ENCODE measurements at places on chromosomes 7 and 10.
A peak's percentile ranks its signal among the peaks of the same experiment; 100 is the strongest.

DNA sequence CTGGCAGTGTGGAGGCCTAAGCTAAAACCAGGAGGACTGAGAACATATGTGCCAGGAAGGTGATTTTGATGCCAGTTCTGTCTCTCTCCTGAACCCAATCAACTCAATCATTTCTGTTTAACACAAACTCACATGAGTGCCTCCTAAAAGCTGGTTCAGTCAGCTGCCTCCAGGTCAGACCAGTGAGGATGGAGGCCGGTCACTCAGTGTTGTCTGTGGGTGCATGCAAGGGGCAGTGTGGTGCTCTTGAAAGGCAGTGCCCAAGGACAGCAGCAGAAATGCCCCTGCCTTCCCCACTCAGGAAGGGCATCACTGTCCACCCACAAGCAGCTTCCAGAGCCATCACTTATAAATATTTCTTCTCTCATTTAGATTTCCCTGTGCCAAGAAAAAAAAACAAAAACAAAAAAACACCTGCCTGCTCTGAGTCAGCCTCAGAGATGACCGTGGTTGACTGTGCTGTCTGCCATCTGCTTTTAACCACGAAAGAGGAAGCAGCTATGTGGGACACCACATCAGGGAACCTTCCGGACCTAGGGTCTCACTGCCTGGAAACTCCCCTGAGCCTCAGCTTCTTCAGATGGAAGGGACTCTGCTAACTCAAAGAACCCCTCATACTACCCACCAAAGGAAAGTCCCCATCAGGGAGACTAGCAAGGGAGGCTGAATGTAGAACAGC is 39.1 kb downstream of the VOPP1 start:
- DNase-seq: peak; percentile 50

DNA sequence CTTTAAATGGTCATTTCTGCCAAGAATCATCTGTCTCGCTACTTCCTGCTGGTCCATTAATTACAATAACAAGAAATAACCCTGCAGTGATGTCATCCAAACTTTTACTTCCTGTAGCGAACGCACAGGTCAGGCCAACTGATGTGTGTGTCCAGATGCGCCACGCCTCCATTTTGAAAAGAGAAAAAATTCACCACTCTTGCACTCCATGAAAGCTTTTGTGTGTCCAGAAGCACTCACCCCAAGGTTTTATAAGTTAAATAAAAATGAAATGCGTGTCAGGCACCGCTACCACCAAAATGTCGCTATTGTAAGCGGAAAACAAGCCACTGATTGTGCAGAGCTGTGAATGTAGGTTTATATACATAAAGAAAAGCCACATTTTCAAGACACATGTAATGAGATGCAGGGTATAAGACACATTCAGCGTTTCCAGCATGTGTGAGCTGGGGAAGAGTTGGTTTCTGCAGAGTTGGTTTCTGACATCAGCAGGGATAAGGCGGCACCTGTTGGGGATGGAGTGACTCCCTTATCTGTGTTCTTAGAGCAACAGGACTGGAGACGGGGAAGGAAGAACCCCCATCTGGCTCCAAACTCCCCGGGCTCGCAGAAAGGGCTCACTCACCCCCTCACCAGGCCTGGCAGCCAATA is 83.3 kb downstream of the CTBP2 start:
- no peak for DNase-seq

- DNase-seq: no peak
Observed at GRCh38 chr7:147145194-147145593, 1028.6 kb downstream of the CNTNAP2 start.

- peak; percentile 61 for DNase-seq
Observed at GRCh38 chr7:98168181-98168903, 42.9 kb upstream of the BHLHA15 start.

- no peak for DNase-seq
Observed at GRCh38 chr10:60031664-60032063, 125.3 kb upstream of the CCDC6 start.

DNA sequence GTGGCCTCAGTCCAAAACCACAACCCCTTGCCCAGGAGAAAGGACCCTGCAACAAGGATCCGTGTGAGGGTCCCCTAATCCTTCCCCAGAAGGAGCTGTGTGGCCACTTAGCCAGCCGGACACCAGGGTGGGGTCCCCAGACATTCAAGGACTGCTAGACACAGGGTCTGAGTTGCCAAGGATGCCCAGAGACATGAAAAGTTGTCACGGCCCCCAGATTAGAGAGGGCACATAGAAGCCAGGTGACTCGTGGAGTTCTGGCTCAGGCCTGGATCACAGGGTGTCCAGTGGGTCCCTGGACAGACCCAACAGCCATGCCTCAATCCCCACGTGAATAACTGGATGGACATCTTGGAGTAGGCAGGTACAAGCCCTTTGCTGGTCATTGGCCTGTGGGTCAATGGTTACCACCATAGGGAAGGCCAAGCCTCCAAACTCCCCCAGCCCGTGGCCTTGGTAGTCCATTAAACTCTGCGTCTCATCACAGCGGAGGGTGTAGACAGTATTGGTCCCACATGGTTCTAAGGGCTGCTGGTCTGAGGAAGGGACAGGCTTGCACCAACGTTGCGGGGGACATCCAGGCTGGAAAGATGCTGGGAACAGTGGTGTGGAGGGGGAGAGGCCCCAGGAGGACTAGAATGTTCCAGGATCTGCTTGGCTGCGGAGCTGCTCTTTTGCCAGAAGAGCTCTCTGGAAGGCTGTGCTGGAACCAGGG is 205.9 kb upstream of the PPP2R2D start:
- DNase-seq: no peak

DNA sequence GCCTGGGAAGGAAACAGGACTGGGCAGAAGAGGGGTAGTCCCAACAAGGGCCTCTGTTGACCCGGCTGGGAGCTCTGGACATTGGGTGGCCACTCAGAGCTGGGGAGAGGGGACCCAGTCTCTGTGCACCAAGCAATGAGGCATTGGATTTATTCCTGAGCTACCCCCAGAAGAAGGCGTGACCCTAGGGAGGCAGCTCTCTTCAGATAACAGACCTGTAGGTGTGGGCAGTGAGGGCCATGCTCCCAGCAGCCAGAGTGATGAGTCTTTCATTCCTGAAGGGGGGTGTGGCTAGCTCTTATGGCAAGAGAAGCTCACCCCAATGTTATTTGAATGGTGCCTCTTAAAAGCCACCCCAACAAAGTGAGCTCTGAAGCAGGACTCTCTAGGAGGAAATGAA is 20.4 kb downstream of the TEX36 start:
- DNase-seq: no peak

DNA sequence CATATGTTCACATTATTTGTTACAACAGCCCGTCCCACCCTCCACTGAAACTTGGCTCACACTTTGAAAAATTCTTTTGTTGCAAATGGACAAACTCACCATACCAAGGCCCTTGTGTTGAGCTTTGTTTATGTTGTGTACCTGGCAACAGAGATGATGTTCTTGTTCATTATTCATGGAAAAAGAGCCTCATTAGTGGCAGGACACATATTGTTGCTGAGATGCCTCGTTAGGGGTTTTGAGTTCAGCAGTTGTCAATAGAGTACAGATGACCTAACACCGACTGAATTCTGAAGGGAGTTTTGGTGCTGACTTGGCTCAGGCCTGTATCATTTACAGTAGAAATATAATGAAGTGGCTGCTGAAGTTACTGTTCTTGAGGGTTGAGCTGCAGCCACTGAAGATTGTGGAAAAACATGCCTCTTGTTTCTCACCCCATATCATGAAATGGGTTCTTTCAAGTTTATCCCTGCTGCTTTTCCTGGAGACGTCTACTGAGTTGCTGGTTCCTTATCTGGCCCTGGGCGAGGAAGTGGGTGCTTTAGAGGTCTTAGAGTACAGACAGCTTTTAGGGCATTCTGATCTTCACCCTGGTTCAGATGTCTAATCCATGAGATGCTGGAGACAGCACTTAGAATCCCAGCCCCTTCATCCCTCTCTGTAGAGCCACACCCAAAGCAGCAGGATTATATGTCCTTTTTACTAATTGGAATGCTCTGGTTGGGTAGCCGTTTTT is 149.7 kb downstream of the WNT2 start:
- no peak for DNase-seq

- DNase-seq: peak; percentile 18
Observed at GRCh38 chr7:32890010-32890792, 1.4 kb downstream of the KBTBD2 start.

DNA sequence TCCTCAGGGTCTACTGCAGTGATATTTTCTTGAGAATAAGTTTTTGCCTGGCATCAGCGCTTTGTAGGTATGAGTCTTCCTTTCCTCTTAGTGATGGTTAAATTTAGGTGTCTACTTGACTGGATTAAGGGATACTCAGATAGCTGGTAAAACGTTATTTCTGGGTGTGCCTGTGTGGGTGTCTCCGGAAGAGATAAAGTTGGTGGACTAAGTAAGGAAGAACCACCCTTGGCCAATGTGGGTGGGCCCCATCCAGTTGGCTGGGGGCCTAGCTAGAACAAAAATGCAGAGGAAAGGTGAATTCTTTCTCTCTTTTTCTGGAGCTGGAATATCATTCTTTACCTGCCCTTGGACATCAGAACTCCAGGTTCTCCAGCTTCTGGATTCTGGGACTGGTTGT is 138.8 kb downstream of the ADCYAP1R1 start:
- no peak for DNase-seq

DNA sequence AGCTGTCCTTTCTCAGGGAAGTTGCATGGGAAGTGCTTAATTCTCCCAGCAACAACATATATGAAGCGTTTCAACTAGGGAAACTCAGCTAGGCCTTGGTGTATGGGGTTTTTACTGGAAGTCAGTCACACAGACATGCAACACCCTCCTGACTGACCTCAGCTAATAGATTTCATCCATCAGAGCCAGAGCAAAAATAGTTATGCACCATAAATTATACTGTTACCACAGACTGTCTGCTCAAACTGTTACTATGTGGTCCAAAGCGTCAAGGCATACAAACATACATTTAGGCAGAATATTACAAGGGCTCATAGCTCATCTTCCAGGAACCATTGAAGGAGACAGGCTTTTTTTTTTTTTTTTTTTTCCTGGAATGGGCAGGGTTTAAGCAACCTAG is 417.9 kb downstream of the ANKRD7 start:
- no peak for DNase-seq

- DNase-seq: no peak
Observed at GRCh38 chr10:82543631-82544030, 668.6 kb downstream of the NRG3 start.

DNA sequence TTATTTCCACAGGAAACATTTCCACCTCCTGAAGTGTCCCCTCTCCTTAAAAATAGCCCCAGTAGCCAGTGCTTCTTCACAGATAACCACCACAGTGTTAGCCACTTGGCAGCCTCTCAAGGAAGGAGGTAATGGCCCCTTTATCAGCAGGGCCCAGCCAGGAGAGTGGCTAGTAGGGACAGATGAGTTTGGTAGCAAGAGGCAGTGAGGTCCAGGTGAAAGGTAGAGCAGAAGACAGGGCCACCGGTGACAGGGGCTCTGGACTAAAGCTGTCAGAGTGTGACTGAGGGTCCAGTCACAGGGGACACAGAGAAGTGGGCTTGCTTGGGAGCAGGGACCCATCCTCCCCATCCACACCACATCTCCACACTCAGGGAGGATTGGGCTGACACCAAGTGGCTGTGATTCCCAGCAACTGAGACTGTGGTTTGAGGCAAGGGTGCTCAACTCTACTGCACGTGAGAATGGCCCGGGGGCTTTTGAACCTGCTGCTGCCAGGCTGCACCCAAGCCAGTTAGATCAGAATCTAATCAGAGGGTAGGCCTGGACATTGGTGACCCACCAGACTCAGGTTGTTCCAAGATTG is 52.2 kb downstream of the C10orf120 start:
- DNase-seq: no peak

DNA sequence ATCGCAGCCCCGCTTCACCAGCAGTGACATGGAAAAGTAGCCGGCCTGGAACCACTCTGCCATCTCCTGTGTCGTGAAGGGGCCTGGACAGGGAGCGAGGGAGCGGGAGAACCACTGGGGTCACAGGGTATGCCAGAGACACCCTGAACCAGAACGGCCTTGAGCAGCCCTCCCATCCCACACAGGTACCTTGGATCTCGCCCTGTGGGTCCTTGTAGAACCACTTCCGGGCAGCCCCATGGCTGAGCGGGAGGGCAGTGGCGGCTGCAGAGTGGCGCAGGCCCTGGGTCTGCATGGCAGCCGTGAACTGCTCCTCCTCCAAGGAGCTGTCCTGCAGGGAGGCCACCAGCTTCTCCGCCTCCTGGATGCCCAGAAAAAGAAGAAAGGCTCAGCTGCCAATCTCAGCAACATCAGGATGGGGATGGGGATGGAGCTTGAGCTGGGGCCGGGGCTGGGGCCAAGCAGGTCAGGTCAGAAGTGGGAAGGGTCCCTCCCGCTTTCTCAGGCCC is 9.5 kb downstream of the GIGYF1 start:
- DNase-seq: no peak

DNA sequence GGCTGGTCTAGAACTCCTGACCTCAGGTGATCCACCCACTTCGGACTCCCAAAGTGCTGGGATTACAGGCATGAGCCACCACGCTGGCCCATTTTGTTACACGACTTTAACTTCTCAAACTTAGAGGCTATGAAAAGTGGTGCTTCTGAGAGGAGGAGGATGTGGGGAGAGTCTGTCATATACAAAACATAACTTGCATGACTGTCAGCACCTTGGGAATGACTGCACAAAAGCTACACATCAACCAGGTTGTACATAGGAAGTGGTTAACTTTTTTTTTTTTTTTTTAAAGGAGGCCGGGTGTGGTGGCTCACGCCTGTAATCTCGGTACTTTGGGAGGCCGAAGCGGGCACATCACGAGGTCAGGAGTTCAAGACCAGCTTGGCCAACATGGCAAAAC is 43.4 kb upstream of the GSDME start:
- no peak for DNase-seq

Measured in stimulated activated CD4-positive, alpha-beta T cell treated with anti-CD3 and anti-CD28 coated beads, Interleukin-2, amount 100 ng/mL, for 4 hours (primary cell).